Neural progenitor cell (in vitro differentiated cells): ENCODE measurements at places on chromosomes 6 and 20. TPM values are rescaled to one million over a fixed set of nuclear protein-coding genes. Genes with fewer than 3 reads are reported as not detected.
A peak's percentile ranks its signal among the peaks of the same experiment; 100 is the strongest.

DNA sequence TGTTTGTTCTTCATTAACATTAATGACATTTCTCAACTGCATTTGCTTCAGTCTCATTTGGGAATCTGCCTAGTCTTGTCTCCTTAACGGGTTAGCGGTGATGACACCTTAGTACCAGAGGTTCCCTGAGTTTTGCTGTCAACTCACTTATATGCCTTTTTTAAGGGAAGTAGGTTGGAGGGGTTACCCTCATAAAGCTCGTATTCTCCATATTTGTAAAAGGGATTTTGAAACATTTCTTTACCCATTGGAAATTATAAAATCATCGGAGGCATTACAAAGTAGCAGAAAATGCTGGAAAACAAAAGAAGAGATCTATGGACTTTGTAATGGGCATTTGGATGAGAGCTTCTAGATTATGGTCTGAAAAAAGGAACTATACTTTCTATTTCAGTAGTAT, 88.7 kb upstream of the PRDM1 start:
- H3K27me3 ChIP-seq = peaks cover 61% of the 10 kb centered on the region
- H3K4me3 ChIP-seq = no peak overlapping the region
- no peak overlapping the region for H3K27ac ChIP-seq
- no peaks in the 10 kb centered on the region for H3K36me3 ChIP-seq
- peaks cover 24% of the 10 kb centered on the region for H3K4me1 ChIP-seq

- H3K36me3 ChIP-seq = no peaks in the 10 kb centered on the region
- no peak overlapping the region for H3K27ac ChIP-seq
- peak; percentile 50 for DNase-seq
- H3K4me3 ChIP-seq = peak overlapping the region; percentile 69
- peaks cover 27% of the 10 kb centered on the region for H3K4me1 ChIP-seq
Measured at GRCh38 chr6:41939176-41939847, 2.3 kb downstream of the CCND3 start.

DNA sequence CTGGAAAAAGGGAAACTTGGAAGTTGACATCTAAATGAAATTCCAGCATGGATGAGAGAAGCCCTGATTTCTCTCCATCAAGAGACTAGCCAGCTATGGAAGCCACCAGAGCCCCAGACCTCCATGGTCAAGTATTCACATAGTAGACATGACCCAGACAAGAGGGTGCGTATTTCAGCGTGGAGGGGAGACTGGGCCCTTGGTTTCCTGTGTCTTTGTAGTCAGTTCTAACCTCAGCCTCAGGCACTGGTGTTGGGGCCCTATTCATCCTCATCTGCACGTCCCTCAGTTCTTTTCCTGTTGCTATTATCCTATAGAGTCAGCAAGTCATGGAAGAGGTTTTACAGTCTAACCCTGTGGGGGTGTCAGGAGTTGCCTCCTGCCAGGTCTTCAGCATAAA, 12.5 kb downstream of the GNL1 start:
- H3K27ac ChIP-seq = no peak overlapping the region
- peaks cover 12% of the 10 kb centered on the region for H3K27me3 ChIP-seq
- H3K4me1 ChIP-seq = no peaks in the 10 kb centered on the region
- H3K36me3 ChIP-seq = no peaks in the 10 kb centered on the region
- H3K4me3 ChIP-seq = no peak overlapping the region

- H3K36me3 ChIP-seq = peaks cover 3% of the 10 kb centered on the region
- no peaks in the 10 kb centered on the region for H3K4me1 ChIP-seq
- no peaks in the 10 kb centered on the region for H3K27me3 ChIP-seq
- DNase-seq = no peak
Measured at GRCh38 chr20:3121955-3122610, 37.6 kb upstream of the AVP start.

DNA sequence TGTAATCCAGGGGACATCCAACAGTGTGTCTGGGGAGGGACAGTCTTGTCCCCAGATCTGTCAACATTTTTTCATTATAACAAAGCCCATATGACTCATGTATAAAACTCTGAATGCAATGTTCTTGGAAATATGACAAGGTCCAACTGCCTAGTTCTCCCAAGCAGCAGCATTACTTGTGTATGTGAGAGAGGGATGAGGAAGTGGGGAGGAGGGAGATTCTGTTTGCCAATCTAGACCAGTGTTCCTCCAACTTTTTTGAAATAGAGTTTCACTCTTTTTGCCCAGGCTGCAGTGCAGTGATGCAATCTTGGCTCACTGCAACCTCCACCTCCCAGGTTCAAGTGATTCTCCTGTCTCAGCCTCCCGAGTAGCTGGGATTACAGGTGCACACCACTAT, 394.8 kb downstream of the DHX35 start:
- no peak for DNase-seq
- H3K27ac ChIP-seq = no peak overlapping the region
- no peak overlapping the region for H3K4me3 ChIP-seq

GRCh38 chr6:3455569-3456394, 1.1 kb downstream of the SLC22A23 start:
- no peaks in the 10 kb centered on the region for H3K36me3 ChIP-seq
- H3K27me3 ChIP-seq = peaks cover 78% of the 10 kb centered on the region
- peak overlapping the region; percentile 74 for H3K4me3 ChIP-seq
- peaks cover 29% of the 10 kb centered on the region for H3K4me1 ChIP-seq

DNA sequence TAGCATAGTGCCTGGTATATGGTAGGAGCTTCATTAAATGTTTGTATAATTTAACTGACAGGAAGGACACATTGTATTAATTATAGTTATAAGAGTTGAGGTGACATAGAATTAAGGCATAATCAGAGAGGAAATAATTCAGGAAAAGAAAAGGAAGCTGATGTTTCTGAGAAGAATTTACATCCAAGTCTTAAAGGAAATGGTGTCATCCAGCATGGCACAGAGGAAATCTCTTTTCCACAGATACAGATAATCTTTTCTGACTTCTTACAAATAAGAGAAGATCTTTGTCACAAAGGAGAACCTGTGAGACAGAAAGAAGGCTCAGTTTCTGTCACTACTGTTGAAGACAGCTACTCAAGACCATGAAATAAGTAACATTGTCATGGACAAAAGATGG, 222.5 kb downstream of the GJA1 start:
- H3K4me3 ChIP-seq = no peak overlapping the region
- no peaks in the 10 kb centered on the region for H3K27me3 ChIP-seq
- no peaks in the 10 kb centered on the region for H3K36me3 ChIP-seq
- no peaks in the 10 kb centered on the region for H3K4me1 ChIP-seq
- no peak overlapping the region for H3K27ac ChIP-seq

DNA sequence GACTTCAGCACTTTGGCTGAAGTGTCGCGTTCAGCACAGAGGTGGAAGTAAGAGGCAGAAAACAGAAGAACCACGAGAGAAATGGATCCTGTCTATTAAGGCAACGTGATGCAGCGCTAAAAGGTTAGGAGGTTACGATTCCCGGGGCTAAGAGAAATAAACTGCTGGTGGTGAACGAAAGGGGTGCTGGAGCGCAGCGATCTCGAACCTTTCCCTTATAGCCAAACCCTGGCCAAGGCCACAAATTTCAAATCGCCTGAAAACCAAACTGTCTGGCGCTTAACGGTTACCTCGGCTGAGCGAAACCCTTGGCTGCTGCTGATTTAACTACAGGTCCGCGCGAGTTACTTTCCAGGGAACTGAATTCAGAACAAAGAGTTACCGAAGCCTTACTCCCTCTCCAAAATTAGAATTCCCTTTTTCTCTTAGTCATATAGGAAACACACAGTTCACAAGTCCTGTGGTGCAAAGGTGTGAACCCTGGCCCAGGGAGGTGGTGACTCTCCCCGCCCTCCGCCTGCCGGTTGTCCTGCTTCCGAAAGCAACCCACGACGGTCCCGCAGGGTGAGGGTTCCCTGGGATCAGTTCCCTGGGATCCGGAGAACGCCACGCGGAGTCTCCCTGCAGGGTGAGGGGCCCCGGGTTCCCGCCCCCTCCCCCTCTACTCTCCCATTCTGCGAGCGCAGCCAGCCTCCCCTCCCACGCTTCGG, 1.3 kb upstream of the SLC35D3 start:
- H3K27ac ChIP-seq = no peak overlapping the region
- DNase-seq = peak; percentile 42
- peaks cover 78% of the 10 kb centered on the region for H3K27me3 ChIP-seq
- H3K36me3 ChIP-seq = no peaks in the 10 kb centered on the region
- peak overlapping the region; percentile 56 for H3K4me3 ChIP-seq

DNA sequence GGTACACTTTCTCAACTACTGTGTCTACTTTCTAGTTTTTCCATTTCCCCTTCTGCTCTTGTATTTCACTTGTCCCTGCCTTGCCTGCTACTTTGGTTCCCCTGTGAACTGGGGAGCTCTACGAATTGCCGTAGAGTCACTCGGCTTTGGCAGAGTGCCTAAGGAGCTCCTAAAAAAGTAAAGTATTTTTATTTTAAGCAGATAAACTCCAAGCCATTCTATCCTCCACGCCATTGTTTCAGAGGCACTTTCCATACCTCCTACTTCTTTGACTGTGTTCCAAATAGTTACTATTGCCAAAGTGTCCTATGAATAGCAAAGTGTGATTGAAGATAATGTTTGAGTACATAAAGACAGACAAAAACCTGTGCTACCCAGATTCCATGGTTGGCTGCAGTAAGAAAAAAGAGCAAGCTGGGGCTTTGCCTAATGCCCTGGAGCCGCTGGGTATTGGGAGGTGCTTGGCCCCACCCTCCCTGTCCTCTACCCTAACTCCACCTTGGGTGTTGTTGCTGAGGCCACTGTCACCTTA, 5.1 kb upstream of the MBOAT1 start:
- no peak overlapping the region for H3K4me3 ChIP-seq
- H3K27ac ChIP-seq = no peak overlapping the region
- H3K36me3 ChIP-seq = no peaks in the 10 kb centered on the region
- peaks cover 18% of the 10 kb centered on the region for H3K4me1 ChIP-seq

DNA sequence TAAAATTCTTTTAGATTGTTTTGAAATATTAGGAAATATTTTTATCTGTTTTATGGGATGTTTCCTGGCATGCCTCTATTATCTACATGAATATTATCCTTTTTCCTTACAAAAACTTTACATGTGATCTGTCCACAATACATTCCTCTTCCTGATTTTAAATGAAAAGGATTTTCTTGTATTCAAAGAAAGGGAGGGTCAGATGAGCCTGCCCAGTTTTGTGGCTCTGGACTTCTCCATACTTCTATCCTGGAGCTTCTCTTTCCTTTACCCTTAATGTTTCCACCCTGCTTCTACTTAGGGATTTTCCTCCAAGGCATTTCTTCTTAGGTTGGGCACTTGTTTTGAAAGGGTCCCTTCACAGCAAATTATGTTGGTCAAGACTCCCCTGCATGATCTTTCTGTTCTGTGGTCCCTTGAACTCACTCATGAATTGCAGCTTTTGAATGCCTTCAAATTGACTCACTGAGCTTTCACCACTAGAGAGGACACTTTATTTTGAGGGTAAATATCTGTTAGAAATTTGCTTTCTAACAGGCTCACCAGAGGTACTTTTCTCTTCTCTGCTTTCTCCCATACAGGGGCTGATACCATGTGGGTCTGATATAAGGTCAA, 104.9 kb downstream of the CENPW start:
- H3K4me1 ChIP-seq = peaks cover 28% of the 10 kb centered on the region
- no peaks in the 10 kb centered on the region for H3K36me3 ChIP-seq
- peak overlapping the region; percentile 69 for H3K27ac ChIP-seq

Gene GLP1R
- total RNA-seq = 0.82 and 1.3 TPM in 2 replicates
